Tibial nerve (tissue), 4 donors: ENCODE measurements at places on chromosomes 2 and 18.
A peak's percentile ranks its signal among the peaks of the same experiment; 100 is the strongest.

GRCh38 chr2:44388877-44389276, 27.1 kb downstream of the CAMKMT start:
- H3K4me1 ChIP-seq = no peaks in the 10 kb centered on the region
- no peak for DNase-seq
- H3K27me3 ChIP-seq = no peaks in the 10 kb centered on the region
- no peak overlapping the region for H3K4me3 ChIP-seq
- H3K27ac ChIP-seq = no peak overlapping the region

DNA sequence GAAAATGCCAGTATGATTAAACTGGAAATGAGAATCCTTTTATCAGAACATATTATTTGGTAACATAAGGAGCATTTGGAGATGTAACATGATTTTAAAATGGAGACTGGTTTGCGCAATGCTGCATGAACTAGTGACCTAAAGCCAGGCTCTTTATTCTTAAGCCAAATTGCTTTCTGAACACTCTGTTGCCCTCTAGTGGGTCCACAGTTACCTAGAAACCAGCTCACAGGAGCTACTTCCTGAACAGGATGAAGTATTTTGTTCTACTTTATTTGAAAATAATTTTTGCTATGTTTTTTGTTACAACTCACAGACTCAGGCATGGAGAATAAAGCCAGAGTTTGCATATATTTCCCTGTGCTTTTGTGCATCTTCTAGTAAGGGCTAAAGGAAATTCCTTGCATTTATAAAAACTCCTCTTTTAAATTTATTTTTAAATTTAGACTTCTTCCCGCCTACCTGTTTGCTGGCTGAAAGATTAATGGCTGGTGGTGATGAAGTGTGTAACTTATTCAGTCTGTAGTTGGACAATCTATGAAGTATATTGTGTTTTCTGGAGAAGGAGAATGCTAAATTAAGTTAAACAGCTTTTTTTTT, 146.7 kb downstream of the PARD3B start:
- H3K27me3 ChIP-seq = no peaks in the 10 kb centered on the region
- H3K27ac ChIP-seq = no peak overlapping the region
- peaks cover 4% of the 10 kb centered on the region for H3K4me1 ChIP-seq

DNA sequence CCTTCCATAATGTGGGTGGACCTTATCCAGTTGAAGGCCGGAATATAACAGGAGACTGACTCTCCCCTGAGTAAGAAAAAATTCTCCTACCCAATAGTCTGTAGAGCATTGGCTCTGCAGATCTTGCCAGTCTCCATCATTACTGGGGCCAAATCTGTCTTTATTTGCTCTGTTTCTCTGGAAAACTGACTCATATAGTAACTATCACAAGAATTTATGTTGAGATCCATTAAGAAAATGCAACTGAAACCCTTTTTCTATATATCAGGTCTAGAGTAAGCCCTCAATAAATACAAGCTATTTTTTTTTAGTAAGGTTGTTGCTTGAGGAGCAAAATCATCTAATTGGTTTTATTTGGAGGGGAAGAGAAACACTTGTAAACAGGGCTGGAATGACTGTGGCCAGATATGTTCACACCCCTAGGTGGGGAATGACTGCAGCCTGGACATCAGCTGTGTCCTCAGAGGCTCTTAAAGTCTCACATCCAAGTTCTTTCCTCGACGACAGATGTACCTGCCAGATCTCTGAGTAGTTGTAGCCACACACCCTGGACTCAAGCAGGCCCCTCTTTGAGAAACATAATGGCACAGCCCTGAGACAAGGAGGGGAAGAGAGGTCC, 339.7 kb downstream of the TNS1 start:
- peaks cover 56% of the 10 kb centered on the region for H3K4me1 ChIP-seq
- no peaks in the 10 kb centered on the region for H3K36me3 ChIP-seq
- no peak for DNase-seq
- no peak overlapping the region for H3K4me3 ChIP-seq
- peak overlapping the region; percentile 80 for H3K27ac ChIP-seq

DNA sequence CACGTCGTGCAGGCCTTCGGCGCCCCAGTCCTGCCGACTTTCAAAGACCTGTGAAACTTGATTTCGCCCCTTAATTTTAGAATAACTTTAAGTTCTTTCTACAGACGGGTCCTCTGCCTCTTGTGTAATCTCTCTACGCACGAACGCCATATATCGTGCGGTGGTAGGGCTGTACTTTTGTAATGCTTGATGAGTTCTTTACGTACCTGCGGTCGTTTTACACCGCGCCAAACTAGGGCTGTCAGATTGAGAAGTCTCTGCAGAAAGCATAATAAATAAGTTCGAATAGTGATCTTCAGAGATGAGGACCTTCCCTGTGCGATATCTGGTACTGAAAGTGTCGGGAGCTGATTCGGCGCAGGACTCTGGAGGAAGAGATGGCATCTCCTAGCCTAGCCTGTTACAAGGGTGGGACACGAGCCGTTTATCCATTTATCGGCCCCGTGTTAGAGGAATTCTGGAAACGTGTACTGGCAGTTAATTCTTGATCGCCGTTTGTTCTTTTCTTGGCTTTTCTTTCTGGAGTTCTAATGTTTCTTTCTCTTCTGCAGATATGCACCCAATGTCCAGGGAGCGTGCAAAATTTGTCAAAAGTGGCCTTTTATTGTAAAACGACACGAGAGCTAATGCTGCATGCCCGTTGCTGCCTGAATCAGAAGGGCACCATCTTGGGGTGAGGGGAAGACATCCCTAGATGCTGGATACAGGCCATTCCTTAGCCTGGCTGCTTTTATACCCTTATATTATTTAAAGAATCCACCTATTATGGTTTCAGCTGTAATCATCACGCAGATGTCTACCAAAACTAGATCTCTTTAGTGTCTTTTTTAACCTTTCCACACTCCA, 781 bp upstream of the SLC5A6 start:
- peak overlapping the region; percentile 98 for H3K27ac ChIP-seq
- no peaks in the 10 kb centered on the region for H3K27me3 ChIP-seq
- H3K36me3 ChIP-seq = peaks cover 39% of the 10 kb centered on the region

GRCh38 chr2:38557217-38557616, 45.5 kb downstream of the HNRNPLL start:
- DNase-seq = no peak
- no peak overlapping the region for H3K27ac ChIP-seq
- no peaks in the 10 kb centered on the region for H3K36me3 ChIP-seq

- no peak overlapping the region for H3K27ac ChIP-seq
- no peak overlapping the region for H3K4me3 ChIP-seq
These were observed 52.9 kb downstream of the ANKRD12 start for GRCh38 chr18:9189491-9189890.

DNA sequence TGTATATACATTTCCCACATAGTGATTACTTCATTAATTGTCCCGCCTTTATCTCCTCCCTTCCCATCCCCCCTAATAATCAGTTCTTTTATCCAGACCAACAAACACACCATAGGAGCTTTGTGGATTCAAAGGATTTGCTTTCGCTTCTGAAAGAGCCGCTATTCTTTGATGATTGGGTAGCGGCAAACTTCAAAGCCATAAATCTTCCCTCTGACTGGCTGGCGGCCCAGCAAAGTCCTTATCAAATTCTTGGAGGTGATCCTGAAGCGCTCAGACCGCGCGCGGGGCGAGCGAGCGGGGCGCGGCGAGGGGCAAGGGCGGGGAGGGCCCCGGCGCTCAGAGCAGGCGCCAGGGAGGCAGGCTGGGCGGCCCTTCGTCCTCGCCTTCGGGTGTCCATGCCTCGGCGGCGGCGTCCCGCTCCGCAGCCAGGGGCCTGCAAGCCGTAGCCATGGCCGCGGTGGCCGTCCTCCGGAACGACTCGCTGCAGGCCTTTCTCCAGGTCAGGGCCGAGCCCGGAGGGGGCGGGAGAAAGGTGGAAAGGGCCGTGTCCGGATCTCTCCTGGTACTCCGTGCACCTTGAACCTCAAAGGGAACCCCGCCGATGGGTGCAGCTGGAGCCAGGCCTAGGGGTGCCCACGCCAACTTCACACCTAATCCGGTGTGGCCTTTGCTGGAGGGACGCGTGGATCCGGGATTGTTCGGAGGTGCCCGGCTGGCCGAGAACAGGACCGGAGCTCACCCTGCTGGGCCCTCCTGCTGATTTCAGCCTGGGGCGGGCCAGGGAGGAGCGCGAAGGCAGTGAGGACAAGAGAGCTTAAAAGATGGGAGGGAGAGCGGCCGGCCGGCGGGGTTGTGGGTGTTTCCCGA, at the start of gene SP5:
Gene SP5, plus strand, starts transcription at position 276 of the 870 bp plus-strand sequence. Its CDS starts 176 bp downstream, at position 452.
- H3K4me1 ChIP-seq = peaks cover 40% of the 10 kb centered on the region
- H3K27ac ChIP-seq = peak within 1 kb of the TSS; percentile 69
- no peaks in the 10 kb centered on the region for H3K36me3 ChIP-seq
- H3K4me3 ChIP-seq = peak within 1 kb of the TSS; percentile 49
- peaks cover 93% of the 10 kb centered on the region for H3K27me3 ChIP-seq

DNA sequence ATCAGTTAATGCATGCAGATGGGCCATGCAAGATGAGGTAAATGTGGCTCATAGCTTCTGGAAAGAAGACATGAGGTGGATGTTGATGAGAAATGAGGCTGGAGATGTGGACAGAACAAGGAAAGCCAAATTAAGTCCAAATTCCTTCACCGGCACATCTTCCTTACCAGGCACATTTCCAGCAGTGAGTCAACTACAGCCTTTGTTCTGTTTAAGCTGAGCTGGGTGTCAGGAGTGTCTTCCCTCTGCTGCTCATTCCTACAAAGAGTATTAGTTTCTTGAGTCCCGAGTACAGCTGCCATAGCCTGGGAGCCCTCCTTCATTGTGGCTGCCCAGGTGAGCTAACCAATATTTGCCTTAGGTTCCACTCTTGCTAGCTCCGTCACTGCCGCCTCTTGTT, 945.0 kb downstream of the SLC4A3 start:
- H3K27ac ChIP-seq = no peak overlapping the region
- no peak overlapping the region for H3K4me3 ChIP-seq
- DNase-seq = no peak
- H3K36me3 ChIP-seq = no peaks in the 10 kb centered on the region
- no peaks in the 10 kb centered on the region for H3K4me1 ChIP-seq

- no peaks in the 10 kb centered on the region for H3K4me1 ChIP-seq
- no peaks in the 10 kb centered on the region for H3K36me3 ChIP-seq
- no peaks in the 10 kb centered on the region for H3K27me3 ChIP-seq
- H3K4me3 ChIP-seq = no peak overlapping the region
- no peak for DNase-seq
- no peak overlapping the region for H3K27ac ChIP-seq
These were observed 37.4 kb downstream of the CHN1 start for GRCh38 chr2:174967691-174968260.

DNA sequence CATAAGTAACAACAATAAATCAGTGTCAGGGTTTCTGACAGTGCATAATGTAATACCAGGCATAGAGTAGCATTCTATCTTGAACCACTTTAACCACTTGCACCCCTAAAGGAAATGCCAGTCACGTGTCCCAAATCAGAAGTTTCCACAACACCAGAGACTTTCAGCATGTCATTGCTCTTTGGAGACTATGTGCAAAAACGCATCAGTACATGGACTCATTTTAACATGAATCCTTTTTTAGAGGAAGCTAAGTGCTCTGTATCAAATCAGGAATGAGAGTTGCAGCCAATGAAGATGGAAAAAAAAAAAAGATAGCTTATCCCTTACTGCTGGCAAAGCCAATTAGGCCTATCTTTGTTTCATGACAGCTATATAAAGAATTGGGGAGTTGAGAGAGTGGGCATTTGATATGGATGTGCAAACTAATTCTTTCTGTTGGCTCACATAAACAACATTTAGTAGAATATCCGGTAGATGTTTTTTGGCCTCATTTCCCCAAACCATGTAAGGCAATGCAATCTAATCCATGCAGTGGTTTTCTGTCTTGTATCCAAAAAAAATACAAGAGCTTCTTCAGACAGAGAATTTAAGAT, 353.1 kb downstream of the IRS1 start:
- H3K4me1 ChIP-seq = no peaks in the 10 kb centered on the region
- H3K27ac ChIP-seq = no peak overlapping the region
- H3K36me3 ChIP-seq = no peaks in the 10 kb centered on the region
- no peak for DNase-seq

DNA sequence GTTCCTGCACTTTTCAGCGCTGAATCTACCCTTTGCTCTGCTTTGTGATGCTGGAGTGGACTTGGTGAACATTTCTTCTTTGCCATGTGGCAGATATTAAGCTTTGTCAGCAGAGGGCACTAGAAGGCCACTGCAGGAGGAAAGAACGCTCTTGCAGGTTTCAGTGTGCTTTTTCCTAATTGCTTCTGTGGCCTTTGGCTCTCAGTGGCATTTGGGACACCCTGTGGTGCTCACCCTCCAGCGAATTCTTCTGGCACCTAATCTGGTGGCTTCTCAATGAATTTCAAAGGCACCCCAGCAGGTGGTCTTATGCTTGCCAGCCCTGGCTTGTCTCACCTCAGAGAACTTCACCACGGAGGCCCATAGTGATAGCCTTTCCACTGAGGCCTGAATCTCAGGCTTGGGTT, 146.7 kb downstream of the MYO3B start:
- H3K4me3 ChIP-seq = no peak overlapping the region
- no peaks in the 10 kb centered on the region for H3K36me3 ChIP-seq
- no peak for DNase-seq
- no peak overlapping the region for H3K27ac ChIP-seq
- H3K4me1 ChIP-seq = no peaks in the 10 kb centered on the region
- no peaks in the 10 kb centered on the region for H3K27me3 ChIP-seq

GRCh38 chr2:54247115-54247514, 8.9 kb downstream of the TSPYL6 start:
- H3K4me1 ChIP-seq = no peaks in the 10 kb centered on the region
- H3K4me3 ChIP-seq = no peak overlapping the region
- no peaks in the 10 kb centered on the region for H3K27me3 ChIP-seq
- DNase-seq = no peak
- no peaks in the 10 kb centered on the region for H3K36me3 ChIP-seq
- no peak overlapping the region for H3K27ac ChIP-seq

DNA sequence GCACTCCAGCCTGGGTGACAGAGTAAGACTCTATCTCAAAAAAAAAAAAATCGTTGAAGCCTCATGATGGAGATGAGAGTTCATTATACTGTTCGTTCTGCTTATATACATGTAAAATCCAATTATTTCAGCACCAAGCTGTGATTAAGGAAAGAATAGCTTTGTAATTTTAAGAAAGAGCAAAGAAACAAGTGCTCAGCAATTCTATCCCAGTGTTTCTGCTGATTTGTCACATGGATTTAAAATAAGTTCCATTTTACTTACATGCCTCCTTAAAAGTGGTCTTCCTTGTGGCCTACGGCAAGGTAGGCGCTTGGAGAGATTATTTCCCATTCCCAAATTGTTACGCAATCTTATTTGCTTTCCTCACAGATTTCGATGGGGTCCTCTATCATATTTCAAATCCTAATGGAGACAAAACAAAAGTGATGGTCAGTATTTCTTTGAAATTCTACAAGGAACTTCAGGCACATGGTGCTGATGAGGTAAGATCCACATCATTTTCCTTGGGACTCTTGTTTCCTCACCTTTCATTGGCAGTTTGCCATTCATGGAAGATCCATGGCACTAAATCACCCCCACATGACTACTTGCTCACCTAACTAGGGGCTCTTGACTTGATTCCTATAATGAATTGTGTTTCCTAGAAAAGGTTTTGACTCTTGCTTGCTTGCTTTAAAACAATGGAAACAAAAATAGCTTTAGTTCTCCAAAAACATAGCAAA, 11.5 kb downstream of the ARPC2 start:
- H3K4me1 ChIP-seq = peaks cover 61% of the 10 kb centered on the region
- peak overlapping the region; percentile 43 for H3K27ac ChIP-seq
- H3K36me3 ChIP-seq = no peaks in the 10 kb centered on the region
